ENCODE measurements at places on chromosomes 13 and 19.

DNA sequence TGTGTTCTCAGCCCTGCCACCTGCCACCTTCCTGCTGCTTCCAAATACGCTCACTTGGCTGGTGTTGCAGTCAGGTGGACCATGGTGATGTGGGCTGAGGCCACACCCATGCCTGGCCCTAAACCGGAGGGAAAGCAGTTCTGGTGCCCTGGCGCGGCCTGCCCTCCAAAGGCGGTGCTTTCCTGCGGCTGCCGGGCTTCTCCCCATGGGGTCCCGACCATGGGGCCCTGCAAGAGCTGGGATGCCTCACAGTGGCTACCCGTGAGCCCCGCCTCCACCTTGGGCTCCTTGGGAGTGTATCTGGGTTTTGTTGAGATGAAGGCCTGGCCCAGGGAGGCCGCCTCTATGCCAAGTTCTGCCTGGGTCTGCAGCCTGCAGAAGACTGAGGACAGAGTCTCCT, 73.7 kb downstream of the ERICH6B start:
- no peak for DNase-seq

DNA sequence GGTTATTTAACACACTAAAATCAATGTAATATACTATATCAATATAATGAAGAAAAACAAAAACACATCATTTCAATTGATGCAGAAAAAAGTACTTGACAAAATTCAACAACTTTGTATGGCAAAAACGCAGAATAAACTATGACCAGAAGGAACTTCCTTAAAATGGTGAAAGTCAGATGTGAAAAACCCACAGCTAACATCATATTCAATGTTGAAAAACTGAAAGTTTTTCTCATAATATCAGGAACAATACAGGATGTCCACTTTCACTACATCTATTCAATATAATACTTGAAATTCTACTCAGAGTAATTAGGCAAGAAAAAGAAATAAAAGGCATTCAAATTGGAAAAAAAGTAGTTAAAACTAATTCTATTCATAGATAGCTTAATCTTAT, 50.3 kb downstream of the SPRY2 start:
- no peak for DNase-seq

- no peak for DNase-seq
Observed at GRCh38 chr19:45789035-45789786, 3.4 kb downstream of the DMWD start.

DNA sequence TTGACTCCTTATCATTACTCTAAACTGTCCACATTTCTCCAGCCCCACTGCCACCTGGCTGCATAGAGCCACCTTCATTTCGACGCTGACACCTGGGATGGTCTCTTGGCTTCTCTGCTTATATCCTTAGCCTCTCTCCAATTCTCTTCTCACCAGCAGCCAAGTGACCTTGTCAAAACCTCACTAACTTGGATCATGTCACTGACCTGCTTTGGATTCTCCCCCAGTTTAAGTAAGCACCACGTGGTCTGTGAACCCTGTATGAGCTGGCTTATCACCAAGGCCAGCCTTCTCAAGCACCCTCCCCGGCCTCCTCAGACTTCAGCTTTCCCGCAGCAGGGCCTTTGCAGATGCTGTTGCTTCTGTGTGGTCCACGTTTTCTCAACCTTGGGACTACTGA, 12.3 kb upstream of the GGACT start:
- no peak for DNase-seq

GRCh38 chr19:54518844-54519243, 16.2 kb downstream of the LAIR2 start:
- peak; percentile 4 for DNase-seq

DNA sequence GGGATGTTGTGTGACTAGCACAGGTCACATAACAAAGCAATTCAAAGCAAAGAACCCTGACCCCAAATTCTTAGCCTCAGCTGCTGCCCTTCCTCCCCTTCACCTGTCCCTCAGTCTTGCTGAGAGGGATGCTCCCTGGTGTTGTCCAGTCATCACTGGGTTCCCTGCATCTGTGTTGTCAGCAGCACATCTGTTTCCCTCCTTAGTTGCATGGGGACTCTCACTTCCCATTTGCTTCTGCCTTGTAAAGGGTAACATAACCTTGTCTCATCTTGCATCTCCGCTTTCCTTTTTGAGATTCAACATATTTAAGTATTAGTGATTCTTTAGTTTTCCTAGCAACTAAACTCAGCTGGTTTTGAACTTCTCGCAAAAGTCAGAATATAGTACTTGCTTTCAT, 54.0 kb downstream of the SPATA13 start:
- no peak for DNase-seq

- DNase-seq, result no peak
Observed at GRCh38 chr13:74299721-74300120, 165.5 kb upstream of the KLF12 start.

DNA sequence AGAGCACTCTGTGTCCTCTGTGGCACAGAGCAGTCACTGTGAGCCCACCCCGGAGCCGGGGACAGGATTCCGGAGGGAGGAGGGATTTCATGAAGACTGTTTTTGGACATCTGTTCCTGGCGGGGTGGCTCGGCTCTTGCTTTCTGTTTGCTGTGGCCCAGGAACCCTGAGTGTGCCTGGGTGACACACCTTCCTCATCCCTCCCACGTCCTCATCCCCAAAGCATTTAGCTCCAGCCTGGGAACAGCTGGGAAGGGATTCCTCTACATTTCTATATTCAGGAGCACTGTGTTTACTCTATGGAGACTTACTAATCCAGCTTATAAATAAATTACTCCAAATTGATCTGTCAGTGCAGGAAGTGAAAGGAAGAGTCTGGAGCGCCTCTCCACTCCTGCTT, 97.8 kb upstream of the UBL3 start:
- DNase-seq, result peak; percentile 20

DNA sequence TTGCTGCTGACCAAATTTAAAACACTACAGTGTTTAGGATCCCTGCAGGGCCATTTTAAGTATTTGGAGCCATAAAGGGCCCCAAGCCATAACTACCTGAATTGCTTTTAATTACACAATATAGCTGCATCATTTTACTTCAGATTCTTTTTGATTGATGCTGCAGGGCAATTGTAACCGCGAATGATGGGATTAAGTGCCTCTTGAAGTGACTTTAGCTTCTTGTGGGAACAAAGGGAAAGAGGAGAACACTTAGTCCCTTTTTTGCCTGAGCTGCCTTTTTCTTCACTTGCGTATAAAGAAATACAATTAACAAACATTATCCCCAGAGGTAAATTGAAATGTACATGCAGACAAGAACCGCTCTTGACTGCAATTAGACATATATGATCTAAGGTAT, 228.5 kb downstream of the ZIC5 start:
- no peak for DNase-seq

DNA sequence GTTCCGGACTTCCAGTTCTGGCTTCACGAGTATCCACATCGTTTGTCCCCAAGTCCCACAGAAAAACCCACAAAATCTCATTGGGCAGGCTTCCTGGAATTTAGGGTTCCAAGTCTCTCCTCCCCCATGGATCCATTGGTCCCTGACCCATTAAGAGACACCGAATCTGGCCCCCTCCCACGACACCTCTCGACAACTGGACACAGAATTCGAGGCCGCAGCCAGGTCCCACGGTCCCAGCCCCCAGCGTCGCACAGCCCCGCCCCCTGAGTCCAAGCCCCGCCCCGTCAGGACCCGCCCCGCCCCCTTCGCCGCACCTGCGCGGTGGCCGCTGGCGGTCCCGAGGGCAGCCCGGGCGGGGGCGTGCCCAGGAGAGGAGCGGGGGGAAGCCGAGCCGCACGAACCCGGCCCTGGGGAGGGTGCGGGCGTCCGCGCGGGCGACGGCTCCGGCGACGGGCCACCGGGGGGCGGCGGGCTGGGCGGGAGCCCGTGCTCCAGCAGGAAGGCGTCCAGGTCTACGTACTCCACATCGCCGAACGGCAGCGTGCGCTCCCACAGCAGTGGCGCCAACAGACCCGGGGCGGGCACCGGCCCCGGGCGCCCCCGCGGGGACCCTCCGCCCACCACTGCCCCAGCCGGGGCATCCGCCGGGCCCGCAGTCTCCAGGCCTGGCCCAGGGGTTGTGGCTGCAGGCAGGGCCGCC, 1.8 kb downstream of the DBP start:
- DNase-seq, result peak; percentile 64

DNA sequence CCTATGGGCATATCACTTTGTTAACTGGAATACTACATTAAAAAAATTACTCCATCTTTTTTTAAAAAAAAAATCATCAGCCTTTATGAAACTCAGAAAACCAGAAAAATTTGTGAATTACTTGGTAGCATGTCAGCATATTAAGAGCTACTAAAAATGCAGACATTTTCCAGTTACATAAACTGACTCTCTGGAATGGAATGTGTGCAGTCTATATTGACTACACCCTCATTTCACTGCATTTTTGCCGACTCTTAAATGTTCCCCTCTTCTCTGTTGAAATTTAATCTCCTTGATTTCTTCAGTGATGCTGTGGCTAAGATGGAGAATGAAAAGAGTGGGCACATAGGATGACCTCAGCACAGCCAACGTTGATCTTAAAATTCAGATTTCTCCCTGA, 393.8 kb downstream of the ITGBL1 start:
- DNase-seq, result peak; percentile 6

DNA sequence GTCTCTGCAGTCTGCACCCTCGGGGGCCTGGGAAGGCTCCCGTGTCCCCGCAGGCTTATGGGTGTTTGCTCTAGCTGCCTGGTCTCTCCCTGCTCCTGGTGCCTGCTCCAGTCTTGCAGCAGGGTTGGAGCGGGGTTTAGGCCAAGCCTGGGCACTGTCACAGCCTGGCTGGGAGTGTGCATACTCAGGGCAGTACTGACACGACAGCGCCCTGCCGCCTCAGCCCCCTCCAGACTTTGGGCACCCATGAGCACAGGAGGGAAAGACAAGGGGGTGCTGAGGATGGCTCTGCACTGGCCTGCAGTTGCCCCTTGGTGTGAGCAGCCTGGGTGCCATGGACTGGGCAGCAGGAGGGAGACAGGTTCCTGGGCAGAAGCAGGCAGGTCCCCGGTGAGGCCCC, 35.7 kb downstream of the CEP89 start:
- DNase-seq, result no peak

DNA sequence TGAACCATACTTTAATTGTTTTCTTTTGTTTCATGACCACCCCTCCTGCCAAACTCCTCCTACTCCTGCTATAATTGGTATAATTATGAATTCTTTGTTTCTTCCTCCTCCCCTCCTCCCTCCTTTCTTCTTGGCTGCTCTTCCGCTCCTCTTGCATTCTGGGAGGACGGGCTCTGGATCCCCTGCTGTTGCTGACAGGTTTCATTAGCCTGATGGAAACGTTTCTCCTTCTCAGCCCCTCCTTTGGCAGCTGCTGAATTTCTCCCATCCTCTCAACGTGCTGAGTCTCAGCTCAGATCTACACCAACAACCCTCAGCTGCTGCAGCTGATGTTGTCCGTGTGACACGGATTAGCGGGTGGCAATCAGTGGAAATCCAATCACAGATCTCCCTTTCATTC, 97.1 kb upstream of the UBAC2 start:
- DNase-seq, result no peak

DNA sequence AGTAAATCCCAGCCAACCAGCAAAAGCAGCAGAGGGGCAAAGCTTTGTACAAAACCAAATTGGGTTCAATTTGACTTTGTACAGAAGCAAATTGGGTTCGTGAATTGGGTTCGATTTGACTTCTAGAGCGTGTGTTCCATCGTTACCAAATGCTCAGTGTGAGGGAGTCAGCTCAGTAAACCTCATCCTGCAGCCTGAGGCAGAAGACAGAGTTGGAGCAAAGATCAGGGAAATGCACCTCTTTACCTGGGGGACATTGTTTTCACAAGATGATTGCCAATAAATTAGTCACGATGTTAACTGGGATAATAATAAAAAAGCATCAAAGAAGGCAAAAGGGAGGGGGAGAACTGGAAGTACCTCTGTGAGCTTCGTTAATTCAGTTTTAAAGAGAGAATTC, 1.5 kb downstream of the RAB20 start:
- no peak for DNase-seq

DNA sequence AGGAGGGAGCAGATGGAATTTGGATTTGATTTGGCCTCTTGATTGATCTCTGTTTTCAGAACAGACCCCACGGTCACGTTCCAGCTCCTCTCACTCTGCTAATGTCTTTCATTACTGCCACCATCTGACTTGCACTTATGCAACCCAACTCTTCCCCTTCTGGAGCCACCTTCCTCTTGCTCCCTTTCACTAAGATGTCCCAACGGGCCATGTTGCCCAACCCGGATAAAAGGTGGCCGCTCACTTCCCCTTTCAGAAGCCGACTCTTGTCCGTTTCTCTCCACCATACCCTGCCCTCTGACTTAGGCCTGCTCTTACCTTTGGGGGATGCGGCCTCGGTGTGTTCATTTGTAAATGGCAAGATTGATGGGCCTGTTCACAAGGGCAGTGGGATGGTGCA, 27.4 kb upstream of the CYP4F8 start:
- DNase-seq, result no peak

DNA sequence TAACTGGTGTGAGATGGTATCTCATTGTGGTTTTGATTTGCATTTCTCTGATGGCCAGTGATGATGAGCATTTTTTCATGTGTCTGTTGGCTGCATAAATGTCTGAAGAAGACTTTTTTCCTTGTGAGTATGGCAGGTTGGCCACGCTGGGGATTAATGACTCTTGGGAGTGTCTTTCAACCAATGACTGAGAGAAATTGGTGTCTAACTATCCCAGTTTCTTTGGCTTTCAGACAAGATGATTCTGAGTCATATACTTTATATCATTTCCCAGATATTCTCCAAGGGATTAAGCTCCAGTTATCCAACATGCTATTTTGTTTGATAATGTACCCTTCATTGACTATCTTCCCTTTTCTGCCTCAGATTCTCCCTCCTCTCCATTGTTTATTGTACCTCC, 35.5 kb upstream of the CSNK1A1L start:
- DNase-seq, result no peak

DNA sequence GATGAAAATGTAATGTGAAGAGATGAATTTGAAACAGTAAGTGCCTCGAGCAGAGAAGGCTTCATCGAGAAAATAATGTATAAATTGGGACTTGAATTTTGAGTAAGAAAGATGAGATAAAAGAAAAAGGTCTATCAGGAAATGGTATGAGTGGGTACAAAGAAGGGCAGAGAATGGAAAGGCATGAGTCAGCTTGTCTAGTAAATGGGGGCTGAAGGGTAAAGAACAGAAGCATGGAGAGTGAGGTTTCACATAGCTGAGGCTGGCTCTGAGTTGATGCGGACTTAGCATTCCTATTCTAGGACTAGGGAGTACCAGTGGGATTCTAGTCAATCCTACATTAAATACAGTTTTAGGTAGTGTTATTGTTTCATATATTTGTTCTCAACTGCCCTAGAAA, 85.8 kb downstream of the ZC3H13 start:
- no peak for DNase-seq

GRCh38 chr13:51885651-51886050, 23.9 kb downstream of the CCDC70 start:
- DNase-seq, result no peak
